ENCODE measurements at places on chromosomes 7 and 10.

DNA sequence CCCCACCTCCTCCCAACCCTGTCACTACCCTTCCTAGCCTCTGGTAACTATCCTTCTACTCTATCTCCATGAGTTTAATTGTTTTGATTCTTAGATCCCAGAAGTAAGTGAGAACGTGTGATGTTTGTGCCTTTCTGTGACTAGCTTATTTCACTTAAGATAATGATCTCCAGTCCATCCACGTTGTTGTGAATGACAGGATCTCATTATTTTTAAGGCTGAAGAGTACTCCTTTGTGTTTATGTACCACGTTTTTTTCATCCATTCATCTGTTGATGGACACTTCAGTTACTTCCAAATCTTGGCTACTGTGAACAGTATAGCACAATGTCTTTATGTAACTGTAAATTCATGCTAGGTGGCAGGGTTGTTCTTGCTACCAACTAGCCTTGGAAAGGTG, 461.6 kb downstream of the PLXDC2 start:
- DNase-seq: no peak

- DNase-seq: no peak
Observed at GRCh38 chr7:104986628-104987259, 27.3 kb upstream of the KMT2E start.

GRCh38 chr10:96834120-96834519, 2.0 kb downstream of the LCOR start:
- DNase-seq: no peak

GRCh38 chr7:39198556-39198955, 220.8 kb downstream of the POU6F2 start:
- no peak for DNase-seq

- DNase-seq: no peak
Observed at GRCh38 chr10:61757525-61758397, 95.0 kb downstream of the CABCOCO1 start.

DNA sequence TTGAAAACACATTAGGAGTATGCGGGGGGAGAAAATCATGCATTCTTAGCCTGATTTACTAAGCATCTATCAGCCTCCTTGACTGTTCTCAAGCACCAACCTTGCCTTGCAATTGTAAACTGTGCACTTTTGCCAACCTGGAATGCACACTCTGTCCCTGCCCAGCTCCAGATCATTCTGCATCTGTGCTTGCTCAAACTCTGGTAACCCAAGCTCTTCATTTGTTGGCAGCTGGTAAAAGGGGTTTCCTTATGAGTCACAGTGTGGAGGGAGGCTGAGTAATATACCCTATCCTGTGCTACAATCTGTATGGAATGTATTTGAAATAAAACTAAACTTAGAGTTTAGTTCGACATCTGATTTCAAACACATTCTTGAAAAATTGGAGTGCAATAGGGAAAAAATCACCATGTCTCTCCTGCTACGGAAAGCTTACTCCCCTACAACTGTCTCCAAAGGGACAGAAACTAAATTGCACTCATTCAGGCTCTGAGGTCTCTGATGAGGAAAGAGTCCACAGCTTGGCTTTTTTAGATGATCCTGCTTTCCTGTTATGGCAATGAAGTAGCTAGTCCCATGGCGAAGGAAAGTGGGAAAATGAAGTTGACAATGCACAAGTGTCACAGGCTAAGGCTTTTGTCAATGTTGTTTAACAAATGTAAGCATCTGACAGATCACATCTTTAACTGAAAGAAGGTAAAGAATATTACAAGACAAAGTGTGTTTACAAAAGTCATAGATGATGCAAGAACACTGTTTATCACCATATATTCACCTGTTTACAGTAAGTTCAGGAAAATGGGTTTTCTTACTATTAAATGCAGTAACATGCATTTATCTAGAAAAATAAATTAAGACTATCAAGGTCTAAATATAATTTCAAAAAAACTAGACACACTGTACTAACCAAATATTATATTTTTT, 61.9 kb downstream of the TES start:
- no peak for DNase-seq

DNA sequence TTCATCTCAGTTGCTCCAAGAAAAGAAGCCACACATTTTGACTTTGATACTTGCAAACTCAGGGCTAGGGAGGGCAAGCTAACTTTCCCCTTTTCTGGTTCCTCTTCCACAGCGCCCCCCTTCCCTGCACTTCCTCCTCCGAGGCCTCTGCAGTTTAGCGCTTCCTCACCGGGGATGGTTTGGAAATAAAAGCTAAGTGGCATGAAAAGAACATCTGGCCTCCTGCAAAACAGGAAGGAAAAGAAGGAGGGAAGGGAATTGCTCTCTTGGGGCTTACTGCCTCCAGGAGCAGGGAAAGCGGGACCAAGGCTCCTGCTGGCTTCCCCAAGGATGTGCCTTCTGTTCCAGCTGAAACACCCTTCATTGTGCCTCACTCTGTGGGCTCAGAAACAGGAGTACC, 42.3 kb downstream of the PRKCQ start:
- DNase-seq: no peak

DNA sequence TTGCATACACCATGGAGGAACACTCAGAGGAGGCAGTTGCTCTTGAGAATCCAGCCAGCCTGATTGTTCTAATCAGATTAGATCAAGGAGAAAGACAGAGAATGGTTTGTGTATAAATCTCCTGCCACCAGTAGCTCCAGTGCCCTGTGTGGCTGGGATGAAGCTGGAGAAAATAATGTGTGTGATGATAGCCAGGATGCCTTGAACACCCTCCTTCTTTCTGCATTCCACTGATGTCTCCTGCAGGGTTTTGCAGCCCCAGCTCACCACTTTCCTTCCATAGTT, 614.7 kb upstream of the FOXK1 start:
- DNase-seq: no peak

DNA sequence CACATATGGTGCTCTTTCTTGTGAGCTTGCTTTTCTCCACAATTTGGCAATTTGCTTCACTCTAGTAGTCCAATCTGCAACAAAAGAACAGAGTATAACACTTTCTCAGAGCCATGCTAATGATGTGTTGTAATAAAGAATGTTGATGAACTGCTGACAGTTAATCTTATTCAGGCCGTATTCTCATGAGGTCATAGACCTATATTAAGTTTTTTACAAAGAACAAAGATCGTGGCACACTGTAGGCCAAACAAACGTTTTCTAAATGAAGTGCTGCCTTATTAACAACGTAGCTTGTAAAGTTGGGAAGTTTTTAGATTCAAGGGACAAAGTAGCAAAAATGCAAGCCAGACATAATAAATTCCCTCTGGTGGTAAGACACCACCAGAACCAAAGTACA, 160.1 kb downstream of the GALNT11 start:
- DNase-seq: no peak

DNA sequence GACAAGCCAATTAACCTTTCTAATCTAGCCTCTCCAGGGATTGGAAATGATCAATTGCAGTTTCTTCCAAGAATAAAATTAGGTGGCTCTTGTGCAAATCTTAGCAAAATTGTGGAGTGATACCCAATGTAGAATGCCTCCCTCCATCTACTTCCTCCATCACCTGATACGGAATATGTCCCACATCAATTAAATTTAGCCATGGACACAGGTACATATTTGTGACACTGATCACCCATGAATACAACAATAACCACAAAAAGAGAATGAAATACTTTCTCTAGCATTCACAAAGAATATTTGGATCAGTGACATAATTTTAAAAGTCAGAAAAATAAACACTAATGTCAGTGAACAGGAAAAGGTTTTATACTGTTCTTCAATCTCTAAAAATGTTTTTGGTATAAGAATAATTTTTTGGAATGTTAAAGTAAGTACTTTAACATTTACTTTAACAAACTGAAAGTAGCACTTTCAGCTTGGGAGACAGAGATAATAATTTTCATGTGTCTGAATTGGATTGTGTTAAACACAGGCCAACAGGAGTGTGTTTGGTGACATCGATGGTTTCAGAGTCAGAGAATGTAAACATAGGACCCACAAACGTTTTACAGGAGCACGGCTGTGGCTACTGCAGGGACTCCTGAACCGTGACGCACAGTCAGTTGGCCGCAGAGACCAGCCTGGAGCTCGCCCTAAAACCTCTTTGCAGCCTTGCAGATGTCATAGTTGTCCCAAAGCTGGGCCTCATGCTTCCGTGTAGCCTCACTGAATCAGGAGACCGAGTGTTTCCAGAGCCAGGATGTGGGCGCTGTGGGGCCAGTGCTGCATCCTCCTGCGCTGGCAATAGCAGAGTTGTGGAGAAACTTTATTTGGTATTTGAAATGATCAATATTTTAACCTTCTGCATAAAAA, 7.2 kb downstream of the RBM20 start:
- DNase-seq: no peak

GRCh38 chr7:36310897-36311296, 78.8 kb upstream of the ANLN start:
- DNase-seq: no peak

DNA sequence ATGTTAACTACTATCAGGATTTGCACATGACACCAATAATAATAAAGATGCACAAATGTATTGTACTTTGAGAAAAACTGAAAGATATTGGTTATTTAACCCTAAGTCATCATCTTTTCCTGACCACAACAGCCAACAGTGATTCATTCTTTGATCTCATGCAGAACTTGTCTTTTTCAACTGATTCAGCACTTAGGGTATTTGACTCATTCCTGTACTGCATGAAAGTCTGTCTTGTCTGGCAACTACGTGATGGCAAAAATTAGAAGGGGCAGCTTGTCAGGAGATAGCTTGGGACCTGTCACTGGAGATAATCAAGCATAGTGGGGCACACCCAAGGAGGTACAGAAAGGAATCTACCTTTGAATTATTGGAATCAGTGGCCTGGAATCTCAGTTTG, 77.8 kb upstream of the LRRC17 start:
- no peak for DNase-seq

DNA sequence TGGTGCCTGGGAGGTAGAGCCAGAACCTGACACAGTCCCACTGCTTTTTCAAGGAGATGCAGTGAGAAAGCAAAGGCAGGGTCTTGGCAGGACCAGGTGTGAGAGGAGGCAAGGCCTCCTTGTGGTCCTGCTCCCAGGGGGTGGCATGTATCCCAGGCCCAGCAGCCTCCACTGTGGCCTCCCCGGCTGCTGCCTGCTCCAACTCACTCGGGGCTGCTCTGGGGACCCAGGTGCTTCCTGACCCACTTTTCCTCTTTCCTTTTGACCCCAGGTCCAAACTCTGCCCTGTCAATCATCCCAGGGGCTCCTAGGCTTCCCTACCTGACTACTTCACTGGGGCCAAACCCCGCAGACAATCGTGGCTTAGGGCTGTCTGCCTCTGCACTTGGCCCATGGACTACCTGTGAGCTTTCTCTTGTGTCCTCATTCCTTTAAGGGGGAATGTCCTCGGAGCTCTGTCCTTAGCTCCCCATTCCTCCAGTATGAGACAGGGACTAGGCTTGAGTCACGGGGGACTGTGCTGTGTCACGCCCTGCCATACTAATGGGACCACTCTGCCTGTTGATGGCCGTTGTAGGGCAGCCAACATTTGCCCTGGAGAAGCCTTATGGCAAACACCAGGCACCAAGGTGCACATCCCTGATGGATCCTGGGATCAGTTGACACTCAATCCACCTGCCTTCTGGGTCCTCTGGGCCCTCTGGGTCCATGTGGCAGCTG, 1.1 kb upstream of the AEBP1 start:
- DNase-seq: no peak

DNA sequence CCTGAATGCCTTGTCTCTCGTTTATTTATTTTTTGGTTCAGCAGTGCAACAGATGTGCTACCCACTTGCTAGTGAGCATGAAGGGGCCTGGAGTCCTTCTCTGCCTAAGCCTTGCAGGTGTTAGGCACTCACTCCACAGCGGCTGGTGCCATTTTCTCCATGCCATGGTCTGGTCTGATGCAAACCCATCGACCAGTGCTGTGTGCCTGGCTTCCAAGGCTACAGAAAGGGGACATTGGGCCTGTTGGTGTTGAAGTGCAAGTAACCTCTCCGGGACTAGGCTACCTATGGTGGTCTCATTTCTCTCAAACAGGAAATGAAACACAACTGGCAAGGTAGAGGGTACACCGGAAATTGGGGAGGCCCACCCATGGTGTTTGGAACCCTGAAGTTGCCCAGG, 198.1 kb downstream of the ADARB2 start:
- DNase-seq: no peak

GRCh38 chr10:129965425-129965808, 1.3 kb upstream of the EBF3 start:
- no peak for DNase-seq

- no peak for DNase-seq
Observed at GRCh38 chr10:3803295-3803926, 18.4 kb upstream of the KLF6 start.

- DNase-seq: no peak
Observed at GRCh38 chr7:96016735-96017134, 244.4 kb downstream of the DYNC1I1 start.

DNA sequence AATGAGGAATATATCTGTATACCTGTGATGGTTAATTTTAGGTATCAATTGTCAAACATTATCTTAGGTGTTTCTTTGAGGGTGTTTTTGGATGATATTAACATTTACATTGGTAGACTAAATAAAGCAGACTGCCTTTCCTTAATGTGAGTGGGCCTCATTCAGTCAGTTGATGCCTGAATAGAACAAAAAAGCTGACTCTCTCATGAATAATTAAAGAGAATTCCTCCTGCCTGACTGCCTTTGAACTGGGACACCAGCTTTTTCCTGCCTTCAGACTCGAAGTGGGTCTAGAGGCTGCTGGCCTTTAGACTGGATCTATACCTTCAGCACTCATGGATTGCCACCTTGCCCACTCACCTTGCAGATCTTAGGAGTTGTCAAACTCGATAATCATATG, 117.9 kb upstream of the TMEM168 start:
- DNase-seq: no peak

GRCh38 chr10:60310740-60311139, 78.9 kb downstream of the ANK3 start:
- DNase-seq: no peak

DNA sequence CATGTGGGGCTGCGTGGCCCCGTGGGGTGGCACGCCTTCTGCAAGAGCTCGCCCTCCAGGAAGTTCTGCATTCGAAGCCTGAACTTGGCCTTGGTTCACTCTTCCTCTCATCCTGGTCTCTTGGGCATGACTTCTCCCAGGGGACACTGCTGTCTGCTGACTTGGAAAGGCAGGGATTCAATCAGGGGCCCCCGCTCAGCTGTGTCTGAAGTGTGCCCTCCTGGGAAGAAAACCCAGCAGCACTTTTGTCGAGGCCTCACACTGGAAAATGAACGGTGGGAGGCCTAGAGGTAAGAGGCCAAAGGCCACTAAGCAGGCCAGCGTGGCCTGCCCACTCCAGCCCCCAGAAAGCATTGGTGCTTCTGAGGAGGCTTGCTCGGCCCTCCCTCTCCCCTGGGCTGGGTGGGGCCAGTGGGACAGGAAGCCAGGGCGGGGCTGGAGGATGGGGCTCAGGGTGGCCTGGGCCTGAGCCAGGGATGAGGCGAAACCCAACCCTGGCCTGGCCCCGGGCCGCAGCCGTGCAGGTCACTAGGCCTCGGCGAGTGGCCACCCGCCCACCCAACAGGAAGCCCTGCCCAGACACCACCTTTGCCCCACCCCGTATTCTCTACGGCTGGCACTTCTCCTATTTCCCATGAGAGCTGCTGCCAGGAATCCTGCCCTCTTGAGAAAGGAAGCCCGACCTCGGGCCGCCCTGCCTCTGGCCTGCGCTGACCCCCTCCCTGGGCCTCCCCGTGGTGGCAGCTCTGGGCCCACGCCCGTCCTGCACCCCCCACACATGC, 81.1 kb downstream of the ZMIZ1 start:
- peak; percentile 28 for DNase-seq

- DNase-seq: no peak
Observed at GRCh38 chr7:82700741-82701140, 257.2 kb upstream of the CACNA2D1 start.

Measured in CD4-positive, alpha-beta T cell treated with Interleukin-4 for 4 hours (primary cell).